ENCODE measurements at places on chromosomes 13 and 19. TPM values are rescaled to one million over a fixed set of nuclear protein-coding genes. Genes with fewer than 3 reads are reported as not detected.
A peak's percentile ranks its signal among the peaks of the same experiment; 100 is the strongest.

- no peak for DNase-seq
Measured at GRCh38 chr19:4260613-4261191, 13.8 kb downstream of the YJU2 start.

DNA sequence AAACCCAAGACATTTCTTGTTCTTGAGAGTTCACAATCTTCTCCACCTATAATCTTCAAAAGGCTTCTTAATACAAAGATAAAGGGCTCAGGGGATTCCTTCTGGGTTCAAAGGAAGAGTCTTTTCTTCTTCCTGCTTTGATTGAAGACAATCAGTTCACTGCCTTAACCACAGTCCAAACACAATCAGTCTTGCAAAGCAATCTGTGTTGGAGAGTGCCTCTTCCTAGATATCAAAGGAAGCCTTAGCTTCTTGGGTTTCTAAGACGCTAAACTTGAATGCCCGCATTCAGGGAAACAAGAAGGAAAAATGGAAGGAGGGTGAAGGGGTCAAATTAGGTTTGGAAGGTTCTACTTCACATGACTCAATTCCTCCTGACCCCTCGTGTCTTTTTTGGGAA lies 27.2 kb downstream of the RANBP3 start:
- no peak for DNase-seq

GRCh38 chr13:109447667-109448066 lies 338.7 kb downstream of the IRS2 start:
- DNase-seq, result no peak

GRCh38 chr13:45327253-45327955 lies 13.6 kb downstream of the TPT1 start:
- no peak for DNase-seq

Gene SPRY2
- total RNA-seq, result 21.1 TPM

DNA sequence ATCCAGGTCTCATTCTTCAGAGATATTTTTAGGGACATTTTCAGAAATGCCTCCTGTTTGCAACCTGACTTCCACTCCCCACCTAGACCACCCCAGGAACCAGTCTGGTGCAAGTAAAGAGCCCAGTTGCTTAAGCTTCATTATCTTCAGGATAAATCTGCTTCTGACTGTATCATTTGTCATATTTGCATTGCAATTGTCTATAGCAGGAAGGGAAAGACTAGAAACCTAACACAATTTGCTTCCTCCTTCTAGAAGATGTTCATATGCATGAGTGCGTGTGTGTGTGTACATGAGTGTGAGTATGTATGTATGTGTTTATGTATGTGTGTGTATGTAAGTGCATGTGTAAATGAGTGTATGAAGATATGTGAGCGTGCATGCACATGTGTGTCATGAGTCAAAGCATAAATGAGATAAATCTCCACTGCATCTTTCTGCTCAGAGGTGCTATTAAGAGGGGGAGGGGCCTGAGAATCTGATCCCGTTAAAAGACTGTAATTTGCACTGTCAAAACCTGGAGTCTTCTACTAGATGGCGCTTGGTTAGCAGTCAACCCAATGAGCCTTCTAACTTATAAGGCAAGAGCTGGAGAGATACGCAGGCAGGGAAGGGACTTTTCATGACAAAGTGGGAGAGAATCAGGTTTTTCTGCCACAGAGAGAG lies 178.8 kb upstream of the KL start:
- DNase-seq, result no peak

DNA sequence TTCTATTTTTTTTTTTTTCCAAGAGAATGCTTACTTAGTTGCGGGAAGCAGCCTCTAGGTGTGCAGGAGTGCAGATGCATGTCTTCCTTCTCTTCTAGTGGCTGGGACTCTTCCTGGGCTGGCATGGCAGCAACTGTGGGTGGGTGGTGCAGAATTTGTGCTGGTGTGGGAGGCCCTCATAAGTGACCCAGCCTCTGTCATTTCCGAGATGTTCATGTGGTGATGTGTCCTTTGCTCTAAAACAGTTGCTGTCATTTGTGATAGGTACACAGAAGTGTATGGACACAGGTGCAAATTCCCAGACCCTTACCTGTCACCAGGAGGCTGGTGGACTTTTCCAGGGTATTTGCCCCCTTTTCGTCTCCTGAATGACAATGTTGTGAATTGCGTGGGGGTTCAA lies 367.7 kb downstream of the KCNRG start:
- no peak for DNase-seq

Gene THSD8
- total RNA-seq, result not detected

DNA sequence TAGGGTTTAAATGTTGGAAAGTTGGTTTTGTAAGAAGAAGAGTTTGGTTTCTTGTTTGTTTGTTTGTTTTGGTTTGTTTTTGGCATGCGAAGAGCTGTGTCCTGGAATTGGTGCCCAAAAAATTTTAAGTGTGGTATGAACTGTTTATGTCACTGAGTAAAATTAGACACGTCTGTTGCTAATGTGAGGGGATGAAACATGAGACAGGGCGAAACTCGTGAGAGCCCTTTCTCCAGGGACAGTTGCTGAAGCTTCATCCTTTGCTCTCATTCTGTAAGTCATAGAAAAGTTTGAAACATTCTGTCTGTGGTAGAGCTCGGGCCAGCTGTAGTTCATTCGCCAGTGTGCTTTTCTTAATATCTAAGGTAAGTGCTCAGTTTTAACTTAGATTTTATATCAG lies at the start of gene SGCG:
Gene SGCG (plus strand): TSS at position 269 of the 400 bp plus-strand sequence. CDS start 22,716 bp downstream, outside the sequence.
- no peak for DNase-seq

- peak; percentile 92 for DNase-seq
Measured at GRCh38 chr19:12806242-12807081, at the start of gene RNASEH2A. Gene RNASEH2A (plus strand): TSS chr19:12806584. CDS start chr19:12806674, 90 bp downstream.

GRCh38 chr13:80141123-80141849 lies 199.6 kb downstream of the SPRY2 start:
- DNase-seq, result no peak

GRCh38 chr19:511101-511851 lies 4.0 kb downstream of the TPGS1 start:
- peak; percentile 82 for DNase-seq

DNA sequence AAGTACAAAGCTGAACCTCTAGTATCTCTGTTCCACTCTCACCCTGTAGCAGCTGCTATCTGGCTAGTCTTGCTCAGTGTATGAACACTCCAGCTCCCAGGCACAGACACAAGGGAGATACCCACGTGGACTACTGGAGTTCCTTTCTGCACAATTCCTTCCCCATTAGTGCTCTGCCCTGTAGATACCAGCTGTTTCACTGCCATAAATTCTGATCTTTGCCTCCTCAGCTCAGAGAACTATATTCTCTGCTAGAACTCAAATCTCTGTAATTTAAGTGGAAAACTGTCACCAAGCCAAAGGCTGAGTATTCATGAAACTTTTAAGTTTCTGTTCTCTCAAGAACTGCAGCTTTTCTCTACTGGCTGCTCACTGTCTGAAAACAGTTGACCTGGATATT lies 273.7 kb downstream of the DIAPH3 start:
- no peak for DNase-seq

Gene LILRB5
- total RNA-seq, result 9.4 TPM

GRCh38 chr13:79442221-79442620 lies 36.2 kb upstream of the RBM26 start:
- no peak for DNase-seq

Gene POU4F1
- not detected for total RNA-seq

Gene ZFP36
- 280 TPM for total RNA-seq

Gene ITGBL1
- not detected for total RNA-seq

DNA sequence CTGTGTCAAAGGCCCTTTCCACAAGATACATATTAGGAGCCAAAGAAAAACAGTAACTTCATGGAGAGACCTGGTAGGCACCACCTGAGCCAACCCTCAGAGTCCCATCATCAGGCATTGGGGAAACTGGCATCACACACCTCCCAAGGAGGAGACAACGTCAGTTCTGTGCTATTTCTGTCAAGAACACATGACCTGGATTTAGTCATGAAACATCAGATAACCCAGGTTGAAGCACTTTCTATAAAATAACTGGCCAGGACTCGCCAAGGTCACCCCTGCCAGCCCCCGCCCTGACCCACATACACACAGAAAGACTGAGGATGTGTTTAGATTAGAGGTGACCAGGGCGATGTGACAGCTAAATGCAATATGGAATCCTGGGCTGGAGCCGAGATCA lies 35.6 kb downstream of the COL4A1 start:
- DNase-seq, result no peak

Gene ZSCAN5C
- total RNA-seq, result not detected

- no peak for DNase-seq
Measured at GRCh38 chr19:7263521-7263920, 30.7 kb downstream of the INSR start.

DNA sequence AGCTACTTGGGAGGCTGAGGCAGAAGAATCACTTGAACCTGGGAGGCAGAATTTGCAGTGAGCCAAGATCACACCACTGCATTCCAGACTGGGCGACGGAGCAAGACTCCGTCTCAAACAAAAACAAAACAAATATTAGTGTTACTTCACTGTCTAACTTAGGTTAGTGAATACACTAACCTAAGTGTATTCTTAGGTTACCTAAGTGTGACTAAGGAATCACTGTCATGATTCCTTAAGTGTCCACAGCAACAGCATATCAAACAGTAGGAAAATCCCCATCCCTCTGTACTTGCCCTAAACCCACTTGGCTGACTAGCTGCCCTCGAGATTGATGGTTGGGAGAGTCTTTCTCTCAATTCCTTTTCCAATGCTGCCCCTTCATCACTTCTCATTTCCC lies 11.8 kb upstream of the LRCH1 start:
- DNase-seq, result no peak

Gene TNNI3
- not detected for total RNA-seq

- no peak for DNase-seq
Measured at GRCh38 chr19:28471731-28472510, 741.0 kb downstream of the UQCRFS1 start.

Gene SLC17A7
- total RNA-seq, result not detected

DNA sequence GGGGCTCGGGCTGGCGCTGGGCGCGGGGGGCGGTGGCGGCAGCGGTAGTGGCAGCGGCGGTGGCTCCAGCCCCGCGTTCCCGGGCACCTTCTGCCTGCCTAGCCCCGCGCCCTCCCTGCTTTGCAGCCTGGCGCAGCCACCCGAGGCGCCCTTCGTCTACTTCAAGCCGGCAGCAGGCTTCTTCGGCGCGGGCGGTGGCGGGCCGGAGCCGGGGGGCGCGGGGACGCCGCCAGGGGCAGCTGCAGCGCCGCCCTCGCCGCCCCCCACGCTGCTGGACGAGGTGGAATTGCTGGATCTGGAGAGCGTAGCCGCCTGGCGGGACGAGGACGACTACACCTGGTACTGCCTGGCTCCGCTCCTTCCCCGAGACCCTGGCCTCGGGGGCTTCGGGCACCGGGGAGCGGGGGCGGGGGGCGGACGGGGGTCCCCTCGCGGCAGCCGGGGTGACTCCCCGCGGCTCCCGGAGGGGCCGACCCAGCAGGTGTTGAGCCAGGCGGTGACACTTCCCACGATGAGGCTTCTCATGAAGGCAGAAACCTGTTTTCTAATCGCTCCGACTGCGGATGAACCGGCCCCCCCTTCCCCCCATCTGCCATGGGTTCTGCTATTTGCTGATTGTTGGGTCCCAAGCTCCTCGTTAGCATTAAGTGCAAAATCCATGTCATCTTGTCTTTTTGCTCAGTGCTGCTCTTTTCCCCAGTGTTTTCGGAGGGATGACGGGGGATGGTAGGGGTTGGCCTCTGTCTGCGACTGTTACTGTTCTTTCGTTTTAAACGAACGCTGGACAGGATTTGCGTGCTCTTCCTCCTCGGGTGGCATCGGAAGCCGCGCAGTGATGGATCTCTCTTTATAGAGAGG lies 943 bp downstream of the SLAIN1 start:
- DNase-seq, result peak; percentile 44

- peak; percentile 9 for DNase-seq
Measured at GRCh38 chr13:78102121-78102677, 183.6 kb upstream of the EDNRB start.

DNA sequence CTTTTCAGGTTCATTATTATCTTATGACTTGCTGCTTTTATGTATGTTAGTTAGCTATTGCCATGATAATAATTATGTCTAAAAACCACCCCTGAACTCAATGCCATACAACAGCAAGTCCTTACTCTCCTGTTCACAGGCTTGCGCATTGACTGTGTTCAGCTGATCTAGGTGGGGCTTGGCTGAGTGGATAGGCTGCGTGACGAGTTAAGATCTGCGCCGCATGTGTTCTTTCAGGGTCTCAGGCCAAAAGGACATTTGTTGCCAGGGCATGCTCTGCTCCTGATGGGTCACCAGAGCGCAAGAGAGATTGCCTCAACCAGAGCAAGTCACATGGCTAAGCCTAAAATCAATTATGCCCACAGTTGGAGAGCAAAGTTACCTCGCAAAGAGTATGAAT lies 859 bp downstream of the ZNF568 start:
- DNase-seq, result no peak

DNA sequence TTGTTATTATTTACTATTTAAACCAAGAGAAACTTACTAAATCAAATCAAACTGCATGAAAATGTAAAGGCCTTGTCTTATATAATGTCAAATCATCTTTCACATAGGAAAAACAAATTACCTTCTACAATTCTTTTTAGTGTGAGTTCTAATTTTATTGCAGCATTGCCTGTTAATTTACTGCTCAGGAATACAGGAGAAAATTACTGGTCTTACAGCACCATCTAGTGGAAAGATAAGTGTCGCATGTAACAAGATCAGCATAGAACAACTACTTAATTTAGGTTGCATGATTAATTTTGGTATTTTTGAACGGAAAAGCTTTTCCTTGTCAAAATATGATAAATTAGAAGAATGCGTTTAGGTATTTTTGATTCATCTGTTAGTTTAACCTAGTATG lies 502.7 kb downstream of the UQCRFS1 start:
- no peak for DNase-seq

Gene MCEMP1
- total RNA-seq, result not detected

- peak; percentile 29 for DNase-seq
Measured at GRCh38 chr19:47309608-47310007, at the start of gene C5AR1. Gene C5AR1 (plus strand): TSS chr19:47309861. CDS start chr19:47309896, 35 bp downstream.

DNA sequence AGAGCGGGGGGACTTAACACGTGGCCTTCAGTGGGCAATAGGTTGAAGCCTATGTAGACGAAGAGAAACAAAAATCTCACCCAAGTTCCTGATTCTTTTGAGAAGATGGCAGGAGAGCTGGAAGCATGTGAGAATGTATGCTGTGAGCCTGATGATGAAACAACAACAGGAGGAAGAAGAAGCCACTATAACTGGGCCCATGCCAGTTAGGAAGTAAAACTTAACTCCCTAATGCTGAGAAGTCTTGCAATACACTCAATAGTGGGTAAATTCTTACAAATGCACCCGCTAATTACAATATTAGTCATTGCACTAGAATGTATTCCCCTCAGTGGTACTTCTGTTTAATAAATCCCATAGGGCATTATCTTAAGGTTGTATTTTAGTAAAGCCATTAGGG lies 9.1 kb downstream of the PCDH17 start:
- DNase-seq, result no peak

Gene ZNF699
- total RNA-seq, result 4.1 TPM

DNA sequence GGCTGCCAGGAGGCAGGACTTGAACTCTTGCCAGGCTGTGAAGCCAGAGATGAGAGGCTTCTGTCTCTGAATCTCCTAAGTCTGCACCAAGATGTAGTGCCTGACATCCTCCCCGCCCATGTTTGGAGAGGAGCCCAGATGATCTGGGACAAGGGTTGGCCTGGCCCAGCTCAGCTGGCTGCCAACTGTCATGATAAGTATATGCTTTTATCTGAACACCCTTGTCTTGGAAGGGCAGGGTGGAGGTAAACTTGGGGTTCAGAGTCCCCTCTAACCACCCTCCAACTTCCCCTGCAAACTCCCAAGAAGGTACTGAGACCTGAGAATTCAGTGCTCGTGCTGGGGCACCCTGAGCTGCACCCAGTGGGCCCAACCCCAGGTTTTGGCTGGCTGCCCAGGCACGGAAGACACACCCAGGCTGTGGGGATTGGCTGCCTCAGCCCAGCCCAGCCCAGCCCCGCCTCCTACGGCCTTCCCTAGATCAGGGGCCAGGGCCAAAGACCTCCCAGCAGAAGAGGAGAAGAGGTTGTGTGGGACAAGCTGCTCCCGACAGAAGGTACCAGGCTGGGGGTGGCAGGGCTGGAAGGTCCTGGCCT lies at the start of gene CYP4F12:
Gene CYP4F12 (plus strand): TSS at position 508 of the 596 bp plus-strand sequence. CDS start 443 bp downstream, outside the sequence.
- peak; percentile 96 for DNase-seq

Gene CCDC194
- total RNA-seq, result not detected

Measured in transverse colon (tissue), 4 donors.